Placental pericyte (primary cell): ENCODE measurements at places on chromosomes 7 and 10. TPM values are rescaled to one million over a fixed set of nuclear protein-coding genes. Genes with fewer than 3 reads are reported as not detected.

MSMB gene
- total RNA-seq = not detected in 2 replicates

BCCIP gene
- 24.9 and 37.9 TPM in 2 replicates for total RNA-seq

TRIM73 gene
- total RNA-seq = 0.22 and 0.29 TPM in 2 replicates

NUTM2E gene
- total RNA-seq = not detected in 2 replicates

RBP3 gene
- total RNA-seq = under 0.01 TPM in 1 of 2 replicates, not detected in the other

ASB10 gene
- not detected in 2 replicates for total RNA-seq

IGF2BP3 gene
- total RNA-seq = 88.4 and 180 TPM in 2 replicates

WNT8B gene
- not detected in 2 replicates for total RNA-seq

TRIM50 gene
- total RNA-seq = not detected in 2 replicates

SNCG gene
- 3.3 and 3.9 TPM in 2 replicates for total RNA-seq

OPN4 gene
- not detected in 2 replicates for total RNA-seq

UBTD1 gene
- total RNA-seq = 41.6 and 54.0 TPM in 2 replicates
